ENCODE measurements at places on chromosomes 6 and 20.

DNA sequence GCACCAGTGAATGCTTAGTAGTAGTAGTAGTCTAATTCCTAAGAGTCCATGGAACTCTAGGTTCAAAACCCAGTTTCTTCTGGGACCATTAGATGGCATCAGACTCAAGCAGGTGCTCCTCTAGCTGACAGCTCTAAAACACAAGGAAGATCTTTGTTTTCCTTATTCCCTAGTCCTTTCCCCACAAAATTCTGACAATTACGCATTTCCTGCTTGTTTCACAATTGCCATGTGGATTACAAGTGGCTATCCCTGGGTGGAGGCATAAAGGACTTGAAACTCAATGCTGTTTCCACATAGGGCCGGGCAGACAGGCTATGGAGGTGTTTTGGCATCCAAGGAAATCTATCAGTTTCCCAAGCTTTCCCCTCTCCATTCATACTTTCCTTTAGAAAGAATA, 9.2 kb upstream of the HLA-DOB start:
- DNase-seq = no peak

GRCh38 chr6:158524311-158524710, 35.6 kb upstream of the TMEM181 start:
- no peak for DNase-seq

DNA sequence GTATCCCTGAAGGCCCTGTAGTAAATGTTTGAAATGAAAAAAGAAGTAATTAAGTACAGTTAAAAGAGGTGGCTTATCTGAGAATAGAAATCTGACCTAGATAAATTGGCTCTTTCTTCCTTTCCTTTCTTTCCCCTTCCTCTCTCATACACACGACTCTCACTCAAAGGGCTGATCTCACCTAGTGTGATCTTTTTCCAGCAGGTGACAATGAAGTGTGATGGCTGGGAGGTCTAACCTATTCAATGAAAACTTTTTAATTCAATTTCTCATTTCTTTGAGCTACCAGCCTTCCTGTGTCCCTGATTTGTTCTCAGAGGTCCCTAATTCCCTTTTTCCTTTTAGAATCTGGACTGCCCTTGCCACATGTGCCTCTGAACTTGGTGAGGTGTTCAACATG, 118.0 kb upstream of the RIMS1 start:
- DNase-seq = no peak

DNA sequence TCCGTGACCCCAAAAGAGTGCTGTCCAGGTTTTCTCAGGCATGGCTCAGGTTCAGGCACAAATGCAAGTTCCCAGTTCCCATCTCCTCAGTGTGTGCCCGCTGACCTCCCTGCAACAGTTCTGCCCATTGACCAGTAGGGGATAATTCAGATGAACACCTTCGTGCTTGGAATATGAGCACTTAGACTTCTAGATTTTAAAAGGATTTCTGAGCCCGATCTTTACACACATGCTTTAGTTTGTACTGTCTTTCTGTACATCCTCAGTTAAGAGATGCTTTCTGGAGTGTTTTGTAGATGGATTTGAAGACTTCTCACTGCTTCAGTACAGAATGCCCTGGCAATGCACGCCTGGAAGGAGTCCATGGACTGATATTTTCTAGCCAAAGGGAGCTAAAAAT, 239.6 kb upstream of the PLCB4 start:
- no peak for DNase-seq

DNA sequence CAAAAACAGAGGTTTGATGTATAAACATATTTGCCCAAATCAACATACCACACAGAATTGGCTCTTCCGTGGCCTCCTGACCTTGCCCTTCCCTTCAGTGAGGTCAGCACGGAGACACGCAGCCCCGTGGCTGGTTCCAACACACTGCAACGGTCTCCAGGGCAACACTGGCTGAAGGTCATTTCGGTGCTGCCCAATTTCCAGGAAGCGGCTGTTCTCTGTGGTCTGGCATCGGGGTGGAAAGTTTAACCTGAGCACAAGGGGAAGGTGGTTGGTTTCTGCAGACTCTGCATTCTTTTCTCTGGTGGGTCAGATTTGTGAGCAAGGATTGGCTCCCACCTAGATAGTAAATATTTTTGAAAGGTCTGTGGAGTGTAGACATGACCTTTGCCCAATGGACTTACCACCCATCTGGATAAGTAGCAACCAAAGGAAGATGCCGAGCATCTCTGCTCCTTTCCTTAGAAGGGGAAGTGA, 177.6 kb upstream of the PHACTR1 start:
- DNase-seq = no peak

GRCh38 chr6:32855467-32856174, 1.6 kb downstream of the PSMB9 start:
- DNase-seq = no peak

- no peak for DNase-seq
These were observed 132.4 kb upstream of the SYNDIG1 start for GRCh38 chr20:24337069-24337468.

GRCh38 chr20:13105864-13106457, 97.2 kb downstream of the SPTLC3 start:
- no peak for DNase-seq

- DNase-seq = no peak
These were observed 104.8 kb downstream of the GMDS start for GRCh38 chr6:2140438-2141128.

GRCh38 chr6:14906621-14907020, 339.2 kb upstream of the JARID2 start:
- DNase-seq = no peak

GRCh38 chr6:78844899-78845298, 22.5 kb upstream of the IRAK1BP1 start:
- no peak for DNase-seq

GRCh38 chr6:140202964-140203515, 828.6 kb upstream of the CITED2 start:
- no peak for DNase-seq

- DNase-seq = no peak
These were observed 78.1 kb upstream of the EZR start for GRCh38 chr6:158897236-158897635.

DNA sequence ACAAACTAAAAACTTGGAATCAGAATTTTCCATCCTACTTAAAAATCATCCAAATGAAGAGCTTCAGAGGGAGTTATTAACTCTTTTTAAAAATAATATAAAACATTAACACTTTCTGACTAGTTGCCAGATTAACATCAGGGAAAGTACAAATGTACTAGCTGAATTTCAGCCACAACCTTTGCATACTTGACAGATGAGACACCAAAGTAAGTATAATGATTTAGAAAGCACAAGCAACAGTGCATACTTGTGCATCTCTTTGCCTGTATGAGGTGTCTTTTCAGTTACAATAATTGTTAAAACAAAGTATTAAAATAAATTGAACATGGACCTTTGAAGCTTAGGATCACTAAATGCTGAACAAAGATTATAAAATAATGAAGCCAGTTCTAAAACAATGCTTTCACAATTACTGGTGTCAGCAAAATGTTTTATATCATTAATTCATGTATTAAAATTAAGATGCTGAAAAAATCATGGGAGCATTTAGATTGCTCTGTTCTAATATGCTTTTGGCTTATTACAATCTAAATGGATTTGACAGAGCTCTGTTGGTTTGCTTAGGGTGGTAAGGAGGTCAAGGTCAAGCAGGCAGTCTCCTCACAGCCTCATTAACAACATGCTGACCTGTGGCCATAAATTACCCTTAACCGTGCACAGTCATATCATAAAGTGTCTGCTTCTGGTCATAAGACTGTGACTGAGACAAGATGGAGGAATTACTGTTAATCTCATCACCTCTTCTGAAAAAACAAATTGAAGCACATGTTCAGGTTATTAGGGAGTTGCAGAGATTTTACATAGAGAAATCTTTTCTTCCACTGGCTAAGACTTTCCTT, 15.1 kb downstream of the RNF217 start:
- no peak for DNase-seq

DNA sequence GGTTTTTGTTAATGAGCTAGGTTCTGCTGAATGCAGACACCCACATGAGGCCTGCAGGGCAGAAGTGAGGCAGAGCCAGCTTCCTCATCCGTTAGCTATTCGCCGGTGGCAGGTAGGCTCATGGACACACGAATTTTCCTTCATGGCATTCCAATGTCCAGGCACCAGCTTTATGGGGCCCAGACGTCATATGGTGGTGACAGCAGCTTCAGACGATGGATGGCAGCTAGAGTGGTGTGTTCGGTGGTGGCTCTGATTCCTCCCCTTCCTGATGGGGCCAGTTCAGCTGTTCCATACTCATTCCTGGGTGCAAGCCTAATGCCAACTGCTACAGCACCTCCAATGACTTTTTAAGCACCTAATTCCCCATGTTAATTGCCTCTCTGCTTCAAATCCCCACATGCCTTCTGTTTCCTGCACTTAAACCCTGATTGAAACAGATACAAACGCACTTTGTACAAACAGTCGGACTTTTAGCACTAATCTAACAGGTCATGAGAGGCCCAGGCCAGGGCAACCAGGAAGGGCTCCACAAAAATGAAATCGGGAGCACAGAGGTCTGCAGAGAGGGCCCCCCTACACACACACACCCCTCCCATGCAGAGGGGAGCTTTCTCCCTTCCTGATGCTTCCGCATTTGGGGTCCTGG, 35.7 kb upstream of the MLN start:
- DNase-seq = no peak

DNA sequence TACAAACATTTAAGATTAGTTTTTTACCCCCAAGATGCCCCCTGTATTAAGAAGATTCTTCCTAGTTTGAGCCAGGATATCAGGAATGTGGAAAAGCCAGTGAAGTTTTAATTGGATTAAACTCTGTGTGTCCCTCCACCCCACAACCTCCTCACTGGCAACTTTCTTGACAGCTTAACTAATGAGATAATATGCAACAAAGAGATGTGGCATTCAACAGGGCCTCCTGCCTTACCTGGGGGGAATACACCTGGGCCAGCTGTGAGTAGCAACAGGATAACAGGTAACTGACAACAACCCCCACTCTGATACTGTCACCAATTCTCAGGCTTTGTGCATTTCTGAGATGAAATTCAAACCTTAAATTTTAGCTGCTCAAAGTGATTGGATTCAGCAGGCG, 512.3 kb downstream of the TFAP2B start:
- no peak for DNase-seq

- no peak for DNase-seq
These were observed 26.8 kb downstream of the PAQR8 start for GRCh38 chr6:52388790-52389189.

DNA sequence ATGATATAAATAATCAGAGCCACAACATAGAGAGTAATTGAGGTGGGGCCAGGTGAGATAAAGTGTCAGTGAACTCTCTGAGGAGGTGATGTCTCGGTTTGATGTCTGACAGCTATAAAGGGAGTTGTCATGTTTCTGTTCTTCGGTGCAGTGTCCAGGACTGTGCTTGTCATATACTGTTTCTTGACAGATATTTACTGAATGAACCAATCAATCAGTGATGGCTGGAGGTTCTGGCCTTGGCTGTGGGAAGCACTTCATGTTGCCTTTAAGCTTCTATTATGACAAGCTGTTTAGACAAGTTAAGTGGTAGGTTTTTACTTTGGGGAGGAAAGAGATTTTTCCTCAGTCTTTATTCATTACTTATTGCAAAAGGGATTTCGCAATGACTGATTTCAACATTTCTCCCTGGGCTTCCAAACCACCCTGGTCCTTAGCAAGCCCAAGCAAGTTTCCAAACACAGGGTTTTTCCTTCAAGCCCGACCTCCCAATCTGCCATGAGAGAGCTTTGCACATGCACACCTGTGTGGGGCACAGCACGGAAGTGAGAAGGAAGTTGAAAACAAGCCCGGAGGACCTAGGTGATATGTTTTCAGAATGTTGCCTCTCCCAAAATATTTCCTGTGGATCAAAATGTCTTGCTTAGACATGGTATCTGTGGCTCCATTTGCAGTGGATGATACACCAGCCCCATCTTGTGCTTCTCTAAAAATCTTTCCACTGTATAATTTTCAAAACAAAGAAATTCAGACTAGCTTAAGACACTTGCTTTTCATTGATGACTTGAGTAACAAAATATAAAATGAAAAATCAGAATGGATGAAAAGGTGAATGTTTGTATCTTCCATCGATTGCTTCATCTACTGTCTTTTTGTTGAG, 567.3 kb upstream of the BTBD3 start:
- no peak for DNase-seq

DNA sequence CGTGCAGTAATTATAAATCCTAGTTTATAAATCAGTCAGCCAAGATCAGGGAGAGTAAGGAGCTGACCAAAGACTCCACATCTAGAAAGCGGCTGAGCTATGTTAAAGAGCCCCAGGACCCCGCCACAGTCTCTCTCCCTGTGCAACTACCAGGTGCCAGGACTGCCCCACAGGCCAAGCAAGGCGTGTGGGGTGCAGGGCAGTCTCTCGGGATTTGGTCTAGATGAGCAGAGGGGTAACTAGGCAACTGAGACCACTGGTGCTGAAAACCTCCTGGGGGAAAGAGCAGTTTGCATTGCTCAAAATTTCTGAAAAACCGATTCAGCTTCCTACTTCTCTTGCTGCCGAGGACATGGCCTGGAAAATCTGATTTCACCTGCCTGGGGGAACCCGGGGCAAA, 10.4 kb downstream of the PMEPA1 start:
- DNase-seq = no peak

DNA sequence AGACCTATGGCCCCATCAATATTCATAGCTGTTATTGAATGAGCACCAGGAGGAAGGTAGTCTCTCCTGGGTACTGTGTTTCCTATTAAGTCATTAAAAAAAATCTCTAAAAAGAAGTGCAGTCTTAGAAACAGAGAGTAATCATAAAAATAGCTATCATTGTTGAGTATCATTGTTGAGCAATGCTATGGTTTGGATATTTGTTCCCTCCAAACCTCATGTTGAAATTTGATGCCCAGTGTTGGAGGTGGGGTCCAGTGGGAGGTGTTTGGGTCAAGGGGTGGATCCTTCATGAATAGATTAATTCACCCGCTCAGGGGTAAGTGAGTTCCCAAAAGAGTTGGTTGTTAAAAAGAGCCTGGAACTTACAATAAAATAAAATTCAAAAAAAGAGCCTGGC, 88.1 kb upstream of the IYD start:
- DNase-seq = no peak

- no peak for DNase-seq
These were observed 92.9 kb upstream of the VSTM2L start for GRCh38 chr20:37810027-37810426.

GRCh38 chr6:32888576-32888975, 34.6 kb downstream of the PSMB9 start:
- no peak for DNase-seq

GRCh38 chr6:46584586-46584985, 68.0 kb downstream of the CYP39A1 start:
- no peak for DNase-seq

- DNase-seq = no peak
These were observed 20.9 kb downstream of the FAM8A1 start for GRCh38 chr6:17621003-17621402.

- no peak for DNase-seq
These were observed 17.6 kb downstream of the ZHX3 start for GRCh38 chr20:41299899-41300298.

Measured in activated CD8-positive, alpha-beta memory T cell treated with anti-CD3 and anti-CD28 coated beads for 4 hours (primary cell).